ENCODE measurements at places on chromosomes 1 and 21.

DNA sequence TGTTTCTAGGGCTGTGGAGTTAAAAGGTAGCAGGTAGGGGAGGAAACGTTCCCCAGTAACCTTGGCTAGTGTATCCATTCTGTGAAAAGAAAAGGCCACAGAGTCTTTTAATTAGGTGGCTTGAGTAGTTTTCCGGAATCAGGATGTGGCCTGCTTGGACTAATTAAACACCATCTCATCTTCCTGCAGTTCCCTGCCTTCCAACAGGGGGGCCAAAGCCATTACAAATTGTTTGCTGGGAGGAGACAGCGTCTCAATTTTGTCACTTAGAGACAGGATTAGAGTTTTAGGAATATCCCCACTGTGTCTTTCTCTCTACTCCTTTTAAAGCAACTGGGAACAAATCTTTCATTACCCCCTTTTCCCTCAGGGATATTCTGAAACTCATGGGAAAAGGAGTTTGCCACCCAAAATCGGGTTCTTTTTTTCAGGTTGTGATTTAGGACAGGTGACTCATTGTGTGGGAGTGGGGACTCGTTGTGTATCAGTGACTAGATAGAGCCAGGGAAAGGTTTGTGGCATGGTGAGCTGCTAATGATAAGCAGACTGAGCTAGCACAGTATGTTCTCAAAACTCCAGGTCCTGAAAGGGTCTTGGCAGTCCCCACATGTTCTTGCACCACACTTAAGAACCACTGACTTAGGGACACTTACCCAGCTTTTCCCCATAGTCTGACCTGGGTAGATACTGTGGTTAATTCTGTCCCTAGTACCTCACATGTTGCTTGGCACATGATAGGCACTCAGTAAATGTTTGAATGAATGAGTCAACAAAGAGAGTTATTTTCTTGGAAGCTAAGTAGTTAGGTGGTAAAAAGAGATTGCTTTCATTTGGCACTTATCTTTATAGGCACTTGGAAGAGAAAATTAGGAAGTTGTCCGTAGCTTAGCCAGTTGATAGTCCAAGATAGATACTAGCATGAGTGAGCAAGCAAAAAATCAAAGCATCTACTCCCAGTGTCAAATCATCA is 22.5 kb downstream of the INTS3 start:
- DNase-seq: no peak

- no peak for DNase-seq
These were observed 5.5 kb downstream of the RIPK4 start for GRCh38 chr21:41761211-41761933.

DNA sequence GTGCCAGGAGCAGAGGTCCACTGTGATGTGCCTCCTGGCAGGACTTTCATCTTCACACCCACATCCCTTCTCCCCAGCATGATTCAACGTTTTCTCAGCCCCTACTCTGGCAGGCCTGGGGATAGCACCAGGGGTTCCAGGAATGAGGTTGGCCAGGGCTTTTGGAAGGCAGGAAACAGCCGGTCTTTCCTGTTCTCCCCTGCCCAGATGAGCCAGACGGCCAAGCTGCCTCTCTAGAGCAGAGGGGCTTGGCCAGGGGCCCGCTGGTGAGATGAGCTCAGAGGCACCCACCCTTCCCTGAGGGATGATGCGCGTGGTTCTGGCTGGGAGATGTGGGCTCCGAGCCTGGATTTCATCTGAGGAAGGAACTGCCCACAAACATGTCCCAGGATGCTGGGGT is 4.3 kb upstream of the MFAP2 start:
- DNase-seq: no peak

- DNase-seq: no peak
These were observed 49.6 kb downstream of the EDN2 start for GRCh38 chr1:41434748-41435449.

DNA sequence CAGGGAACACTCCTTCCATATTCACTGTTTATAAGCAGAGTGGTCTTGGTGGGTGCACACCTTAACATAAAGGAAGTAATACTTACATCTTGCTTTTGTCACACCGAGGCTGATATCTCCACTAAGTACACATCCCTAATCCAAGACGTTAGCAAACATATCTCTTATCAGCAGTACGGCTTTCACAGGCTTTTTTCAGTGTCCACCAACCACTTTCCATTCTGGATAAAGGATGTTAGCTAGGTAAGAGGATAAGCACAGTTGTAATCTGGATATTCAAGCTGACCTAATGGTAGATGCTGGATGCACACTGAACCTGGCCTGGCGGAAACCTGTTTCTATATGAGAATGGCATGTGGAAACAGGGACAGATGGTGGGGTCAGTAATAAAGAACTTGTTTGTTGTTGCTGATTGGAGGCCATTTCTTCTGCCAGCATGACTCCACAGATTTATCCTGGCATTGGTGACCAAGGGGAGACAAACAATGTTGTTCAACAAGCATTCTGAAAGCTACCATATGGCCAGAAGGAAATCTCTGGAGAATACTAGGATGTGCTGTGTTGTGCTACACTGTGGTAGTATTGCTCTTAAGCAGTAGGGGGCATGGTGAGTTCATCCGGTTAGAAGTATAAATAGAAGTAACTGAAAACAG is 416.4 kb downstream of the PTBP2 start:
- no peak for DNase-seq

DNA sequence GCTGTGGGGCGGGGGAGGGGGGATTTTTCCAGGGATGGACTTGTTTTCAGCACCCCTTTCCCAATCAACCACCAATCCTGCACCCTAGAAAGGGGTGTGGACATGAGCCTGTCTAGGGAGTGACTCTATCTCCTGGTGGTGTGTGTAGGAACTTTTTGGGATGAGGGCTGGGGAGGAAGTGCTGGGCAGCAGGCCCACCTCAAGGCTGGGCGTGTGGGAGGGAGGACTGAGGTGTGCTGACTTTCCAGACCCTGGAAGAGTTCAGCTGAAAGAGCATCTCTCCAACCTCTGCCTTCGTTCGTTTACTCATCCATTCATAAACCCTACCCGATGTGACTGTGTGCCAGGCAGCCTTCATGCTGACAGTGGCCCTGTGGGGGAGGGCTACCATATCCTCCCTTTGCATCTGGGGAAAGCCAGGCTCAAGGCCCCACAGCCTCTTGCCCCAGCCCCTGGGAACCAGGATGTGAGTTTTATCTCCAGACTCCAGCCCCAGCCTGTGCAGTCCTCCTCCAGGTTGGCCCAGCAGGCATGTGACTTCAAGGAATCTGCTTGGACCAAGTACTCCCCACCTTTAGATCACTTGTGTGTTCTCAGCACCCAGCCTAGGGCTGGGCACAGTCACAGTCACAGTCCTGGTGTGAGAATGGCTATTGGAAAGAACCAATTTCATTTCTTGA is 6.7 kb downstream of the KNCN start:
- DNase-seq: no peak

DNA sequence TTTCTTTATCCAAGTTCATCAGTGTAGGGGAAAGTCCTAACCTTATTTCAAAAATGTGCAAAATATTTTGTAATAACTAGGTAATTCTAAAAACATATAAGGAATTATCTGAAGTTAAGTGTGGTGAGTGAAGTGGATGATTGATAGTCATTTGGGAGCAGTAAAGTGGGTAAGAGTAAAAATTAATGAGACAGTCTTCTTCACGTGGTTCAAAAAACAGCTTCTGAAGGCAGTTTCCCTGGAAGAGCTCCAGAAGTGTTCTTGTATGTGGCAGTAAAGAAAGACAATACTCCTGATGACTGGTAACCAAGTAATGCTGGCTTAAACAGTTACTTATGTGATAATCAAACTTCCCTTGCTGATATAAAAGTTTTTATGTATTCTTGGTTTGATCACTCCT is 50.3 kb downstream of the LEPR start:
- no peak for DNase-seq

- no peak for DNase-seq
These were observed 66.7 kb downstream of the XCL1 start for GRCh38 chr1:168643152-168643551.

DNA sequence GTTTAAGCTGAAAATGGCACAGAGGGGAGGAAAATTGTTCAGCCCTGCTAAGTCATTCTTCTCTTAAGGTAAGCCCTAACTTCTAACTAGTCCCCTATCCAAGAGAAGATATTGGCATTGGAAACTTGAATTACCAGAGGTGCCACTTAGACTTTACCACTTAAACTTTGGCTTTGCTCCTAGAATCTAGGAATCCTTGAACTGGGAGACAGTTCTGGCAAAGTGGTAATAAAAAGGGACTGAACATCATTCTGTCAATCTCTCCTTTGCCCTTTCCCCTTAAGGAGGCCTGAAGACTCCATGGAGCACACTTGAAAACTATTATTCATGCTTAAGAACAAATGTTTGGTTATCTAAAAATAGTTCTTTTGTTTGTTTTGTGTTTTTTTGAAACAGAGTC is 8.4 kb downstream of the ATP1A4 start:
- DNase-seq: no peak

DNA sequence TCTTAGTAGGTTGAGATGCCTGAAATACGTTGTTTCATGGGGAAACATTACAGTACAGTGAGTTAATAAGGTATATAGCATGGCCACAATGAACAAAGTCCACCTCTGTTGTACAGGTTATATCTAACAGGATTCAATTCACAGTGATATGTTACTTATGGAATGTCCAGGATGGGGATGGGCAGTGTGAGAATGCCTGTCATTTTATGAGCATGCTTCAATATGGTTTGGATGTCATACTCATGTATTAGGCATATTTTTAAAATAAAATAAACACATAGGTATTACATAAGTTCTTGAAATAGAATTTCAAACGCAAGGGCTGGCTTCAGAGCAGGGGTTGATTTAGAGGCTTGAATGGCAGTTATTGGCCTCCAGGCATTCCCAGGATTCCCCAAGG is 6.1 kb upstream of the PHLDA3 start:
- DNase-seq: no peak

DNA sequence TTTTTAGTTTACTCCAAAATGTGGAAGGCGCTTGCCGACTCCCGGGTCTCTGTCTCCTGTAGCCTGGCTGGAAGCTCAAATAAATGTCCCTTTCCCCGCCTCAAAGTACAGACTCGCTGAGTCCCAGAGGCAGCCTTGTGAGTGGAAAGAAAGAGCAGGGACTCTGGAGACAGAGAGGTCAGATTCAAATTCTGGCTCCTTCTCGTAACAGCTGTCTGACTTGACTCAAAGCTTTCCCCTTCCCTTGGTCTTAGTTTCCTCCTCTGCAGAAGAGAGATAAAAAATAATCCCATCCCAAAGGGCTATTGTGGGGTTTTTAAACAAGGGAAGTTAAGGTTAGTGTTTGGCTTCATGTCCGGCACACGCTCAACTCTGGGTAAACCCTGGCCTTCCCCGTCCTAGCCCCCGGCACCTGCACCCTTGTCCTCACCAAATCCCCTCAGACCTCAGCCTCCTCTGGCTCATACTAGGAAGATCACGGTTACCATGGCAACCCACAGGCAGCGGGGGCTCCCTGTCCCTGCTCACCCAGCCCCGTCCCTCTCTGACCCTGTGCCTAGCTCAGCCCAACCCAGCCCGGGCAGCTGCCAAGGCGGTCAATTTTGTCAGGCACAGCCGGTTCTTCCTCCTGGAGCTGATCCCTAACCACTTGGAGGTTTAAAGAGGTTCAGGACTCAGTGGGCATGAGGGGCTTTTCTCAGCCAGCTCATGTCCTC is 49.2 kb upstream of the IGSF21 start:
- no peak for DNase-seq

- peak; percentile 11 for DNase-seq
These were observed 5.0 kb downstream of the WNT3A start for GRCh38 chr1:228011721-228012311.

- no peak for DNase-seq
These were observed 66.0 kb downstream of the RGS21 start for GRCh38 chr1:192382758-192383157.

DNA sequence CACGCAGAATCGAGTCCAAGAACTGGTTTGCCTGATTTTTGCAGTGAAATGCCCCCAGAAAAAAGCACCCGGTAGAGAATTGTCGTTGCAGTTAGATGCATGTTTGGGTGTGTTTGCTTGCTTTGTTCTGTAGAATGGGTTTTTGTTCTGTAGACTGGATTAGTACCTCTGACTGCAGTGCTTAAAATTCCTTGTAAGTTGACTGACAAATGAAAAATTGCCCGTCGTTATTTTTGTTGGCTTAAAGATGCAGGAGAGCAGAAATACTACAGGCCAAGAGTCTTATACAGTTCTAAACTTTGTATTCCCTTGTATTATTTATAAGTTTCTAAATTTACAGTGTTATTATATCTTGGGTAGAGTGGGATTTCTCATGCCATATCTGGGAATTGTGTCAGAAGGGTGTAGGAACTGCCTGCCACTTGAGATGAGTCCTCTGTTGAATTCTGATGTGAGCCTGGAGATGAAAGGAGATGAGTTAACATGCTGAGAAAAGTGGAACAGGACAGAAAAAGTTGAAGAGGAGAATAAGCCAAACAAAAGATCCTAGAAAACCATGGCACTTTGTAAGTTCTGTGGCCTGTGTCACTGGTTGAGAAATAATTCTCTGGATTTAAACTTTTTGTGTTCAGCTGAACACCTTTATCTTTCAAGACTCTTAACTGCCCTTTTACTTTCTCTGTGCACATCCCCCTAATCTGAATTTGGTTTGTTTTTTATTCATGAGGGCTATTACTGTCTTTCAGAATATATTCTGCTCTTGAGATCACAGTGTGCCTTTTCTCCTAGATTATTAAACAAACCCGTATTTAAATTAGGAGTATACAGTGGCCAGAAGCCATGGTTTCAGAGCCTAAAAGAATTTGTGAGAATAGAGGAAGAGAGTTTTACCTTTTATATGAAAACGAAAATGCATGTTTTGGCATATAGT is 1.4 kb downstream of the DESI2 start:
- DNase-seq: no peak

GRCh38 chr21:42443181-42443785 is 39.6 kb downstream of the UBASH3A start:
- no peak for DNase-seq

DNA sequence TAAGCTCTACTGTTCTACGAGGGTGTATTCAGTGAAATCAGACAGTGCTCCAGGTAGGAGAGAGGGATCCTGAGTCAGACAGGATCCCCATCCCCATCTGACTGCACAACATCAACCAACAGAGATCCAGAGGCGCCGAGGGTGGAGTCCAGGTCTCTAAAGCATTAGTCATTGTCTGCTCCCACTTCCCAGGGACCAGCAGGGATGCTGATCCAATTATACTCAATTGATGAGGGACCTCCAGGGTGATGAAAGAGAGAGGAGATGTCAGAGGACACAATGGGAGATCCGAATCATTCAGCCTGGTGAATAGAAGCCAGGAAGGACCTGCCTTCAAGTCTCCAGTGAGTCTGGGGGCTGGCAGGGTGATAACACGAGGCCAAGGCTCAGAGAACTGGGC is 39.5 kb upstream of the STMN1 start:
- no peak for DNase-seq
